ENCODE measurements at places on chromosomes 4 and X.
A peak's percentile ranks its signal among the peaks of the same experiment; 100 is the strongest.

- DNase-seq, result no peak
Measured at GRCh38 chr4:49063670-49064069, 77.6 kb downstream of the CWH43 start.

- DNase-seq, result no peak
Measured at GRCh38 chr4:163482190-163482589, 8.6 kb upstream of the TKTL2 start.

- DNase-seq, result no peak
Measured at GRCh38 chrX:115017455-115017854, at the start of gene IL13RA2. TSS of gene IL13RA2 (minus strand) at chrX:115017616. CDS start at chrX:115017269, 347 bp downstream.

DNA sequence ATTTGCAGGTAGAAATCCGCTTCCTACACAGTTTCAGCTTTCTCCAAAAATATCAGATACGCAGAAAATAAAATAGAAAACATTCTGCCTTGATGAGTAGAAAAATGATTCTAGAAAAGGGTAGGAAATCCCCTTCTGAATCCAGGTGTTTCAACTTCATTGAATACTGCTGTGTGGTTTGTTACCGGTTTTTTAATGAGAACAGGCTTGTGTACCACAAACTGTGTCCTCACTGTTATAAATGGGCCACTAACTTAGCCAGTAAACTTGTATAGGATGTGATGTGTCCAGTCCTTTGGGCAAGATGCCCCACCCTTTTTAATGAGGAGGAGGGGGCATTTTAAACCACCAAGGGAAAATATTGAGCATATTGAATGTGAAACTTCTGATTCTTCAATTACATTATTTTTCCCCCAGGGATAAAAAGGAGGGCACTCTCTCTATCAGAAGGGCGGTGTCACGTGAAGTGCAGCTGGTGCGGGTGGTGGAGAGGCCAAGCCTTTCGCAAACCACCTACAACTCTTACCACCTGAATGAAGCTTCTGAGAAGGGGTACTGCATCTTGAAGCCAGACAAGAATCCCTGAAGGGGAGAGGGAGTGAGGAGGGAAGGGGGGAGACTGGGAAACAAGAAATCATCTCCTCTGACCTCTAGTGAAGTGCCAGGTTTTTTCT, 4.5 kb downstream of the CXXC4 start:
- DNase-seq, result no peak

DNA sequence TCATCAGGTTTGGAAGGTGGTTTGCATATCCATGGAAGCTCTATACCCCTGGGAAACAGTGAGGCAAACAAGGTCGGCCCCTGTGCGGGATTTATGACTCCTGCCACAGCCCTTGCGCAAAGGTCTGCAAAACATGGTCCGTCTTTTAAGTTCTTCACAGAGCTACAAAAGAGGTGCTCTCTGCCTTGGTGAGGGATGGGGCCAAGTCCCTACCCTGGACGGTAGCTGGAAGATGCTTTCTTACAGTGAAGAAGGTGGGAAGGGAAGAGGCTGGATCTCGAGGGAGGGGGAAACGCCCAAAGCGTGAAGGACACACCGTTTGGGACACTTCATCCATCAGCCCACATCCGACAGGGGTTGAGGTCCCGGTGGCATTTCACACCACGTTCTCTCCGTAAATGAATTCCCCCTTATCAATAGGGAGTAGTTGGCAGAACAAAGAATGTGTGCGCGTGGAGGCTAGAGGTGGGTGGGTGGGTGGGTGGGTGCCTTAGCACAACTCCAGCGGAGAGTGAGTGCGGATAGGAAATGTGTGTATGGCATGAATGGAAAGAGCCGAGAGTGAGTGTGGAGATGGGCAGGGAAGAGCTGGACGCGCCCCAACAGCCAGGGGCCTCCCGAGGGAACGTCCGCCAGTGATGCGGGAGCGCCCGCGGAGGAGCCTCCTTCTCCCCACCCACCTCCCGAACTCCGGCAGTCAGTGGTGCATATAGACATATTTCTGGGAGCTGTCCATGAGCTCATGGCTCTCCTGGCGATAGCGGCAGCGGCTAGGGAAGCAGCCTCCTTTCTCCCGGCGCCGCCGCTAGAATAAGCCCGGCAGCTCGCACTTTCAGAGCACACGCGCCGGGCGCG, 68.3 kb downstream of the LARP7 start:
- no peak for DNase-seq

DNA sequence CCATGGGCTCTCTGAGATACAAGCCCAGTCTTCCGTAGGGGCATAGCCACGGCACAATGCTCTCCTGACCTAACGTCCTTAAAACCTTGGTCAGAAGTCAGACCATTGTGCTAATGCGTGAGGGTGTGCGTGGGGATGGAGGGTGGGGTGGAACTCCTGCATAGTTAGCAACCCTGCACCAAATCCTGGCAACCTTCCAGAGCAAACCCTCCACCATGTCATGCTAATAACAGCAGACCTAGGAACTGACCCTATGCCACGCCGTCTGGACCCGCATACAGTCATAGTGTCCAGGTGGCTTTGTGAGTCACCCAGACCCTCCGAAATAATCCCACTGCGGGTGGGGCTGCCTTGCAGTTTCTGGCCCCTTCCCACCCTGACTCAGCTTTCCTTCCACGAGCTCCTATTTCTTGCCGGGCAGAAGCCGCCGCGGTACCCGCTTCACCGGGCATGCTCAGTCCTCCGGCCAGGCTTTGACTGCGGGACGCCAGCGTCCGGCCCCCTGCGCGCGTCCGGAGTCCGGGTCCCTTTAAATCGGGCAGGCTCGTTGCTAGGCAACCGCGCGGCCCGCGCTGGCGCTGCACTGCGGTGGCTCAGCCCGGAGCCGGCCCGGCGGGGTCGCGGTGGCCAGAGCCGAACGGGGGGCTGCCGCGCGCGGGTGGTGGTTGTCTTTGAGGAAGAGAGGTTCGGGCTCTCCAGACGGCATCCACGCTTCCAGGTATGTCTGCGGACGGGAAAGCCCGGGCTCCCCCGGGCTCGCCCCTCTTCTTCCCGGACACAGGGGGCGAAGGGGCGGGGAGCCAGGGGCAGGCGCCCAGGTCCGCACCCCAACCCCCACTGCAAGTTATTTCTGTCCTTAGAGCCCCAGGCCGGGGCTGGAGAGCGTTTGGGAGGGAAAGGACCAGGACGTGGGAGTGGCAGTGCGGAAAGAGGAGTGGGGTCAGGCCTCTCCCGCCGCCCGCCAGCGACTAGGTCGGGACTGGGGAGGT, at the start of gene CCDC160:
Gene CCDC160 (plus strand): TSS at position 557 of the 989 bp plus-strand sequence. CDS start 7,619 bp downstream, outside the sequence.
- no peak for DNase-seq

DNA sequence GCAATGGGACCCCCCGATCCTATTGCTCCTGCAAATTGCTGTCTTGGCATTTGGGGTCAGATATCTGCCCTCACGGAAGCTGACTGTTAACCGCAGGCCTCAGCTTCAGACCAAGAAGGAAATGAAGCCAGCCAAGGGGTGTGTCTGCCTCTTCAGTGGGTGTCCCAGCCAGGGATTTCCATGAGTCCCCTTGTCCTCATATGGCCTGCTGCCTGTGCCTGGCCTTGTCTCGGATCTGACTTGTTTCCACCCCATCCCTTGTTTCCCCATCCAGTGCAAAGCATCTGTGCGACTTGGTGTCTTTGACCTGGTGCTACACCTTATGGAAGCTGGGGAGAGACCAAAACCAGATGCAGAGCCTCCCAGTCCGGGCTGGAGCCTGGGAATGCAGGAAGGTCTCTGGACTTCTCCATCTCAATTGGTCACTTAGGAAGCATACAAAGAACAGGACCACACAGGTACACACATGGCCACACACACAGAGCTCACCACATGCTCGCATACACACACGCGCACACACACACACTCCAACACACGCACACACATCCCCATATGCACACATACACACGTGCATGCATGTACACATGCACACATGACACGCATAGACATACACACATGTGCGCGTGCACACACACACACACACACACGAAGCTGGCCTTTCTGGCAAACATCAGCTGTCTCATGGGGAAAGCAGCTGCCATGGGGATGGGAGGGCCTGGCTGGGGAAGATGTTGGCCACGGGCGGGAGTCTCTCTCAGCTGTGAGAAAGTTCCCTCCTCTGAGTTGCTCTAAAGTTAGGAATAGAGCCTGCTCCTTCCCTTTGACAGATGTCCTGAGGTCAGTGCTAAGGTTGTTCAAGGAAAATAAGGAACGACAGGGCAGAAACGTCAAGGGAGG, 65.5 kb downstream of the CRMP1 start:
- DNase-seq, result no peak

DNA sequence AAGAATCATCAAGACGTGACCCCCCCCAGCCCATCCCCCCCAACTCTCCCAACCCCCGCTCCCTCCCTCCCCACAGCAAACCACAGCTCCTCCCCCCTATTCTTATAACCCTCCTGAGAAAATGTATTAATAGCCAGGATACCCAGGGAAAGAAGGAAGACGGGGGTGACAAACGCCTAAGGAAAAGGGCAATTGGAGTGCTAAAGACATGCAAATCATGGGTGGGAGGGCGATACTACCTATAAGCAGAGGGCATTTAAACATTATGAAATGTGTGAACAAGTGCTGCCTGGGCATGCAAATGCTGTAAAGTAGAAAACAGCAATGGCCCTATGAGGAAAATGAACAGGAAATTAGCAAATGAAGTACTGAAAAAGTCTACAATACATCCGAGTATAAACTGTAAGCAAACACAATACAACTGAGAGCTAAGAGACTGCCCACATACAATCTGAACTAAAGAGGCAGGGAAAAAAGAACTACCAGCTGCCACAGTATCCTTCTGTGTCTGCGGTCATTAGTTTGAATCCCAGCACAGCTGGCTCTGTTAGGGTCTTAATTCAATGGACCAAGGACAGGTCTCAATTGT, 2.4 kb downstream of the CXXC4 start:
- no peak for DNase-seq

GRCh38 chr4:47631161-47631560, 146.1 kb downstream of the ATP10D start:
- DNase-seq, result no peak

- DNase-seq, result no peak
Measured at GRCh38 chr4:35970366-35970960, 273.9 kb downstream of the ARAP2 start.

GRCh38 chr4:124564121-124564520, 148.4 kb downstream of the ANKRD50 start:
- no peak for DNase-seq

DNA sequence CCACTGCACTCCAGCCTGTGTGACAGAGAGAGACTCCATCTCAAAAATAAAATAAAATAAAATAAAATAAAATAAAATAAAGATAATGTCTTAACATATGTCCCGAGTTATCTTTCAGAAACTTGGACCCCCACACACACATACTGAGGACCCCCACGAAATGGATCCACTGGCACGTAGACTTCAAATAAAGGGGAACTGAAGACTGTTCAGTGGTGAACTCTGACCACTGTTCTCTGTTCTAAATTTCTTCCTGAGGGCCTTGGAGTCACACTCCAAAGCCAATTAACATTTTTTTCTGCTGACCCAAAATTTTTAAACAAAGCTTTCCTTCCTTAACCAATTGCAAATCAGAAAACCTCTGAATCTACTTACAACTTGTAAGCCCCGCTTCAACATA, 43.5 kb upstream of the PRDX4 start:
- no peak for DNase-seq

- DNase-seq, result peak; percentile 71
Measured at GRCh38 chrX:13487731-13488505, 81.5 kb upstream of the EGFL6 start.

DNA sequence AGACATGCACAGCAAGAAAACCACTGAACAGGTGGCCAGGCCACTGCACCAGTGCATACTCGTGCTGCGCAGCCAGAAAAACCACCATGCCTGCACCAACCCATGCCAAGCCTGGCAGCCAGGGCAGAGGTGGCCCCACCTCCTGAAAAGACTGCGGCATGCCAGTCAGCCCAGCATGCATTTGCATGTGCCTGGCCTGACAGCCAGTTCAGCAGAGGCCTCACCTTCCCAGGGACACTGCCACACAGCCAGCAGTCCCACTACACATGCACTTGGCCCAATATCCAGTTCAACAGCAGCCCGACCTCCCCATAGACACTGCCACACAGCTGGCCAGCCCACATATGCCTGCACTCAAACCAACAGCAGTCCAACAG, 43.5 kb upstream of the DDX60 start:
- no peak for DNase-seq

DNA sequence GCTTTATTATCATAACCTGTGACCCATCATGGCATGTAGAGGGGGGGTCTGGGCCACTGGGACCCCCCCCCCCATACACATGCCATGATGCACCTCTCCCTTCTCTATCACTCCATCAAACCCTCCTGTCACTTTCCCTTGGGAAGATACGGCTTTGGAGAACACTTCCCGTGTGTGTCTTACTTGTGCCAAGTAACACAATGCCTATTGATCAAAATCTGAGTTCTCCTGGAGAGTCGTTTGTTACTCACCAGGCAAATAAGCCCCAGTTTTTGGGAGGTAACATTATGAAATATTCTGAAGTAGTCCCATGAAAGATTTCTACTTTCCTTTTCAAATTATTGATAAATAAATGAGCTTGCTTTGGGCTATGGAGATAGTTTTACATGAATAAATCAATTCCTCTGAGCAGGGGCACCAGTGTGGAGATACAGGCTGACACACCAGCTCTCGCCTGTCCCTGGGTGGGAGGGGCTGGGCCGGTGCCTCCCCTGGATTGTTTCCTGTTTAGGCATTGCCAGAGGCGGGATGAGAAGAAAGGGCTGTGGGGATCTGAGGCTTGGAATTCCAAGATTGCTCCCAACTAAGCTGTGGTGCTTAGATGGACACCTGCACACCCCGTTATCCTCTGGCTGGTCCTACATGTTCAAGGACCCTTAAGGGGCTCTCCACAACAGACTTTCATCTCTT, 63.2 kb upstream of the WWC2 start:
- DNase-seq, result no peak

DNA sequence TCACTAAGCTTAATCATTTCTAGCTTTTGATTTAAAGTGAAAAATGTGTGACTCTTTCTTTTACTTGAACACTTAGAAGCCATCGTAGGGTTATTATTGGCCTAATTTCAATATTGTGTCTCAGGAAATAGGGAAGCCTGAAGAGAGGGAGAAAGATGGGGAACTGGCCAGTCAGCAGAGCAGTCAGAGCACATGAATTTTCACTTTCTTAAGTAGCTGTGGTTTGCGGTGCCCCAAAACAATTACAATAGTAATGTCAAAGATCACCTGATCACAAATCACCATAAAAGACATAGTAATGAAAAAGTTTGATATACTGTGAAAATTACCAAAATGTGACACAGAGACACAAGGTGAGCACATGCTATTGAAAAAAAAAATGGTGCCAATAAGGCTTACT, 45.5 kb downstream of the CENPC start:
- no peak for DNase-seq

GRCh38 chr4:148203056-148203898, 238.9 kb downstream of the NR3C2 start:
- DNase-seq, result no peak

- DNase-seq, result no peak
Measured at GRCh38 chr4:148299337-148299736, 142.9 kb downstream of the NR3C2 start.

DNA sequence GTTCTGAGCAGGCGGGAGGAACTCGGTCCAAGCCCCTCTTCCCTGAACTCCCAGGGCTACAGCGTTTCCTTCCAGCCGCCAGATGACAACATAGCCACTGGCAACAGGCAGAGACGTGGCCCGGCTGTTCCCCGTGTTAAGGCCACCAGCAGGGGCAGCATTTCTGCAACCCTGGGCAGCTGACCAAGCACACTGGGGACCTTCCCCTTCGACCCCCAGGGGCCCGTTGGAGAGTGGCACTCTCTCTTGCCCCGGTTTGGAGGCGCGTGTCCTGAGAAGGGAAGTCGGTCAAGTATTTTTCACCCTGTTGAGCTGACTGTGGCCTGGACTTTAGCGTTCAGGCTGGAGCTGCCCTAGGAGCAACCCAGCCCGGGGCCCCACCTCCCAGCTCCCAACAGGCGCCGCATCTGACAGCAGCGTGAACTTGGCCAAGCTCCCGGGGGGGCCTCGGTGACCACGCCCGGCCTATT, 37.6 kb downstream of the ZBTB49 start:
- DNase-seq, result no peak

All from CD4-positive, alpha-beta T cell treated with Interleukin-17A for 1 hour (primary cell).